Upper lobe of left lung (tissue), 6 donors: ENCODE measurements at places on chromosomes 3 and 15. TPM values are rescaled to one million over a fixed set of nuclear protein-coding genes. Genes with fewer than 3 reads are reported as not detected.

GRCh38 chr3:536417-536813 lies 339.9 kb downstream of the CHL1 start:
- H3K4me3 ChIP-seq, result peak overlapping the region; percentile 27
- H3K27ac ChIP-seq, result peak overlapping the region; percentile 22
- no peaks in the 10 kb centered on the region for H3K27me3 ChIP-seq
- no peak for DNase-seq

Gene DNAJC19
- 39.1 TPM for total RNA-seq

Gene CXCR6
- 2.1 TPM for total RNA-seq

DNA sequence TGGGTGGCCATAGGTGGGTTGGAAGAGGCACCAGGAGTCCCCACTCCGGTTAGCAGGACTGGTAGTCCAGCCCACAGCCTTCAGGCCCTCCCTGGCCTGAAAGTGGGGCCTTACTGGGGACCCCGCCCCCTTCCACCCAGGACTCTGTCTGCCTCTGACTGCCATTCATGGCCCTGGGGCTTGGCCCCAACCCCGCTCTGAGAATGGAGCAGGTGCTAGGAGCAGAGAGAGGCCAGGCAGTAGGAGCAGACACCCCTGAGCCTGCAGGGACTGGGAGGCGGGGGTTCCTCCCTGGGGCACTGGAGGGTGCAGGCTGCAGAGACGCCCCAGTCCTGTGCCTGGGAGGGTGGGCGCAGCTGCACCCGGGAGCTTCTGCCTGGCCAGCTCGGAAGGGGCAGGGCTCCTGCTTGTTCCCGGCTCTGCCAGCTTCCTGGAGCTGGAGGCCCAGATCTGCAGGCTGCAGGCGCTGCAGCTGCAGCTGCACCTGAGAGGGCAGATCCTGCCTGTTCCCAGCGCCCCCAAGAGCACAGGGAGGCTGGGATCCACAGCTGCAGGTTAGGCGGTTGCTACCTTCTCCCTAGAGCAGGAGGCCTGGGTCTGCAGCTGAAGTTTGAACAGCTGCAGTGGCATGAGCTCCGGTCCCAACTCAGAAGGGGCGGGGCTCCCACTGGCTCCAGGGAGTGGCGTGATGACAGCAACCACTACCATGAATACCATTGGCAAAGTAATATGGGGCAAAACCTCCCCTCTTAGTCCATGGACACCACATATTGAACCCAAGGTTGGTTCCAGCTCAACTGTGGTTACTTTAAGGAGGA lies 194.7 kb downstream of the SQOR start:
- DNase-seq, result peak; percentile 54
- H3K4me1 ChIP-seq, result no peaks in the 10 kb centered on the region
- no peaks in the 10 kb centered on the region for H3K36me3 ChIP-seq
- H3K4me3 ChIP-seq, result no peak overlapping the region

- no peaks in the 10 kb centered on the region for H3K27me3 ChIP-seq
- no peak overlapping the region for H3K4me3 ChIP-seq
- H3K27ac ChIP-seq, result no peak overlapping the region
- no peaks in the 10 kb centered on the region for H3K36me3 ChIP-seq
Observed at GRCh38 chr3:137199678-137200077, 241.9 kb downstream of the IL20RB start.
